Left renal cortex interstitium (tissue), 4 donors: ENCODE measurements at places on chromosomes 3 and 15. TPM values are rescaled to one million over a fixed set of nuclear protein-coding genes. Genes with fewer than 3 reads are reported as not detected.

GRCh38 chr15:64348455-64348854 lies 7.5 kb downstream of the CSNK1G1 start:
- DNase-seq = no peak

Gene TMEM212
- 0.35 TPM for polyA plus RNA-seq

GRCh38 chr15:73727330-73727976 lies 25.7 kb downstream of the INSYN1 start:
- no peak for DNase-seq

Gene CPN2
- 0.49 TPM for polyA plus RNA-seq

GRCh38 chr3:28467414-28467813 lies 118.8 kb upstream of the AZI2 start:
- DNase-seq = no peak

Gene CCNB2
- 42.6 TPM for polyA plus RNA-seq

DNA sequence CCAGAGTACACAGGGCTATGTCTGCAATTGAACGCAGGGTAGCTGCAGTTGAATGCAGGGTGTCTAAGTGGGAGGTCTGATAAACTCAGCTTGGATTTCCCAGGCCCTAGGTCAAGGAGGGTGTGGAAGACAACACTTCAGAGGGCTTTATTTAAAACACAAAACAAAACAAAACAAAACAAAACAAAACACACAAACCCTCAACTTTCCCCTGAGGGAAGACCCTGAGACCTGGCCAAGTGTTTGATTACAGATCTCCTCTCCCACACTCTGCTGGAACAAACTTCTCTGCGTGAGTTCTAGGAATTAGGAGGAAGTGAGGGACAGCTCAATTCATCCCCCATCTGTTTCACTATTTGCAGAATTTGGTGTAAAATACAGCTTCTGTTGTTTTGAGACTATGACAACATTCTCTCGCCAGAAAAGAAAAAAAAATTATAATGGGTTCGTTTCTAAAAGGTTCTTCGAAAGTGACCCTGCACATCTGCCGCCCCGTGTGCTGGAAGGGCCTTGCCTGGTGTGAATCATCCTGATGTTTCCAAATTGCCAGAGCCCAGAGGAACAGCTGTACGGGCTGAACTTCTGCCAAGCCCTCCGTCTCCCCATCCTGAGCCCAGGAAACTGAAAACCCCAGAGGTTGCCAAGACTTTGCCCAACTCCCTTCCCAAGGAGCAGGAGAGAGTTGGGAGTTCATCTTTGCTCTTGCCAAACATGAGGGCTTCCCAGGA lies 73.3 kb upstream of the RAD18 start:
- no peak for DNase-seq
